ENCODE measurements at places on chromosomes 4 and X.

GRCh38 chr4:127698789-127699200 lies 31.4 kb upstream of the SLC25A31 start:
- no peak for DNase-seq

DNA sequence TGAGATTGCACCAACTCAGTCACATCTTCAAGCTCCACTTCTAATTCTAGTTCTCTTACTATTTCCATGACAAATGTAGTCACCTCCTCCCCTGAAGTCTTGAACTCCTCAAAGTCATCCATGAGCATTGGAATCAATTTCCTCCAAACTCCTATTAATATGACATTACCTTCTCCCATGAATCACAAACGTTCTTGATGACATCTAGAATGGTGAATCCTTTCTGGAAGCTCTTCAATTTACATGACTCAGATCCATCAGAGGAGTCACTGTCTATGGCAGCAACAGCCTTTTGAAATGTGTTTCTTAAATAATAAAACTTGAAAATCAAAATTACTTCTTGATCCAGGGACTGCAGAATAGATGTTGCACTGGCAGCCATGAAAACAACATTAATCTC lies 34.5 kb downstream of the GALNTL6 start:
- no peak for DNase-seq

DNA sequence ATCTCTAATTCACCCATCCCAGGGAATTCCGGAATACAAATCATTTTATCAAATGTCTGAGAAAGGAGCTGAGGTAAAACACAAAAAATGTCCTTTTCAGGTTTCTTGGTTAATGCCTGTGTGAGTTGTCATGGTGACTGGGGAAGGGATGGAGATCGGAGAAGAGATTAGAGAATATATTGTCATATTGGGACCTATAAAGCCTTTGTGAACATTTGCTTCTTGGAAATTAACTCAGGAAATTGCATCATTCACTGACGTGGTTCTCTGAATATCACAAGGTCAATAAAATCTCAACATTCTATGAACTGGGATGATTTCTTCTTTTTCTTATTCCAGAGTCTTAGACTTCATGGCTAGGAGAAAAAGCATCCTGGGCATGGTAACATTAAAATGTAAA lies 174.8 kb upstream of the GLRA2 start:
- DNase-seq, result no peak

GRCh38 chrX:16797358-16797757 lies 11.1 kb downstream of the TXLNG start:
- DNase-seq, result no peak

DNA sequence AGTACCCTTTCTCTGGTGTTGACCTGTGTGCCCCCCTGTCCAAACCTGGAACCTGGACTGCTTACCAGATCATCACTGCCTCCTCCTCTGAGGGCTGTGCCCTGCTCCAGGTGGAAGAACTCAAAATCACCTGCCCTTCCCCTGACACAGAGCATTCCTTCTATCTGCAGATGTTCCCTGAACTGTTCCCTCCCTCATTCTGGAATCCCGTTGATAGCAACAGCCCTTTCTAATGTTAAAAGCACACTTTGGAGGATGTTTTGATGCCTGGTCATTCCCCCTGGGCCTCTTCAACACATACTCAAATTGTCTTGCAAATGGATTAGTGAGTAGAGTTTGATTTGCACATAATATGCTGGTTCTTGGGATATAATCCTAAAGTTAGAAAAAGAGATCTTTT lies 225.8 kb downstream of the FGF13 start:
- DNase-seq, result no peak

DNA sequence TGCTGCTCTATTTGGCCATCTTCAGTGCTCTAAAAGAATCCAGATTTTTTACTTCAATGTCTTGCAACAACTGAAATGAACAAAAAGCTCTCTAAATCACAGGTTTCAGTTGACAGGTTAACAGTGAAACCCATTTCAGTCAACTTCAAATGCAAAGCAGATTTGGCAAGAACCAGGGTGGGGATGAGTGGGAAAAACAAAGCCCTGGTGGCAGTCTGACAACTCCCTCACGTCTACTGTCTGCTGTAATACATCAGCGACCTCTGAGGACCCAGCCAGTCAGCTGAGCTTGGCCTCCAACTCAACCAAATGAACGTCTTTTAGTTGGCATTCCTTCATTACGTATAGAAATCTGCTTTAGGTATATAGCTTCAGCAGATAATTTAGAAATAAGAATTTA lies 95.8 kb downstream of the COL25A1 start:
- no peak for DNase-seq

GRCh38 chr4:47972181-47972580 lies 44.3 kb downstream of the CNGA1 start:
- DNase-seq, result no peak

DNA sequence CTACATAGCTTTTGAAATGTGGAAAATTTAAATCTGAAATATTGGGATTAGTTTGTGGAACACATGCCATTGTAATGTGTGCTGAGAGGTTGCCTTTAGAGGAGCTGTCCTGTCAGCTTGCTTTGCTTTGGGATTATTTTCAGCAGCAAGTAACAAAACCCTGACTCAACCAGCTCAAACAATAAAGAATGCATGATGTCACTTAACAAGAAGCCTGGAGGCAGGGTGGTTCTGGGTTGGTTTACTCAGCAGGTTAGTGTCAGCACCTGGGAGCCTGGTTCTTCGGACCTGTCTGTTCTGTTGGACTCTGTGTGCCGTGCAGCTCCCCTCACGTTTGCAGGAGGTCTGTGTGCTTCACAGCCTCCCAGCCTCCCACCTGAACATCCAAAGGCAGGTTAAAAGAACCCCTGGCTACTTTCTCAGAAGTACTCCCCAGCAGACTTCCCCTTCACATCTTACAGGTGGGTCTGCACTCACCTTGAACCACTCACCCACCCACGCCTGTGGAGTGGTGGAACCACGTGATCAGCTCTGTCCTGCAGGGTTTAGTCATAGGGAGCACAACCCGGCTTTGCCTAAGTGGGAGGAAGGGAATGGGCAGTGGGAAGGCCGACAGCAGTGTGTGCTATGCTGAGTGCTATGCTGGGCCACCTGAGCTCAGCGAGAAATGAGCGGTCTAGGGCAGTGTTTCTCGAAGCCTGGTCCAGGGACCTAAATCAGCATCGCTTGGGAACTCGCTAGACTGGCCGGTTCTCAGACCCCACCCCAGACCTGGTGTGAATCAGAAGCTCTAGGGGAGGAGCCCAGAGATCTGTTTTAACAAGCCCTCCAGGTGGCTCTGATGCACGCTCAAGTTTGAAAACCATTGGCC lies 20.4 kb downstream of the TMEM131L start:
- DNase-seq, result no peak

DNA sequence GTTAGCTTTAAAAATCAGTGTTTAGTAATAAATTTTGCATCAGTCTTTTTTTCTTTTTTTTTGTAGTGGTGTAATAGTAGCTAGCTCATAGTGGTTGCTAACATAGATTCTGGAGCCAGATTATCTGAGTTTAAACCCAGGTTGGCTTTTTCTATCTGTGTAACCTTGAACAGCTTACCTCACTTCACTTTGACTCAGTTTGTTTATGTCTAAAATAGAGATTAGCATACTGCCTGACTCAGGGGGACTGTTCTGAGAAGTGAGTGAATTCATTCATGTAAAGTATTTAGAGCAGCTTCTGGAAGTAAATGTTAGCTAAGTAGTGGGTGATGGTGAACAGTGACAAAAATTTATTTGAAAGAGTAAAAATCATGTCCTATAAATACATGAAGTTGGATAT lies 32.9 kb downstream of the CPEB2 start:
- DNase-seq, result no peak

- DNase-seq, result no peak
These were observed 115.5 kb downstream of the SOX3 start for GRCh38 chrX:140389331-140389730.

- DNase-seq, result no peak
These were observed 49.8 kb upstream of the TNIP3 start for GRCh38 chr4:121213940-121214339.

DNA sequence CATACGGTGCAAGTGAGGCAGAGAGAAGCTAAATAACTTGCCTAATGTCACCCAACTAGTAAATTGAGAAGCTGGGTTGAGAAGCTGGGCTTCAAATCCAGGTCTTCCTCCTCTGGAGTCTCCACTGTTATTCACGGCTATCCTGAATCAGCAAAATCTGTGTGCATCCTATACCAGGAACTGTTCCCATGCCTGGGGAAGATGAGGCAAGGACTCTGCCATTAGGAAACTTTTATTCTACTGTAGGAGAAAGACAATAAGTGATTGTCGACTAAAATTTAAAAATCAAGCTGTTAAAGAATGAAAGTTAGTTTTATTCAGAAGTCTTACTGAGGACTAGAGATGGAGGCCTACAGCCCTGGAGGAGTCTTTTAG lies 872 bp upstream of the TEC start:
- DNase-seq, result no peak

- no peak for DNase-seq
These were observed 512.7 kb upstream of the FAT1 start for GRCh38 chr4:187236209-187236890.

- DNase-seq, result no peak
These were observed 52.8 kb downstream of the ANAPC10 start for GRCh38 chr4:145045180-145045579.

- DNase-seq, result no peak
These were observed 129.6 kb downstream of the IL1RAPL2 start for GRCh38 chrX:104695593-104695992.

Data from SK-N-MC (cell line).